Activated naive CD4-positive, alpha-beta T cell treated with anti-CD3 and anti-CD28 coated beads, Interleukin-2, amount 50 U/mL, for 72 hours (primary cell): ENCODE measurements at places on chromosomes 2 and 18.

DNA sequence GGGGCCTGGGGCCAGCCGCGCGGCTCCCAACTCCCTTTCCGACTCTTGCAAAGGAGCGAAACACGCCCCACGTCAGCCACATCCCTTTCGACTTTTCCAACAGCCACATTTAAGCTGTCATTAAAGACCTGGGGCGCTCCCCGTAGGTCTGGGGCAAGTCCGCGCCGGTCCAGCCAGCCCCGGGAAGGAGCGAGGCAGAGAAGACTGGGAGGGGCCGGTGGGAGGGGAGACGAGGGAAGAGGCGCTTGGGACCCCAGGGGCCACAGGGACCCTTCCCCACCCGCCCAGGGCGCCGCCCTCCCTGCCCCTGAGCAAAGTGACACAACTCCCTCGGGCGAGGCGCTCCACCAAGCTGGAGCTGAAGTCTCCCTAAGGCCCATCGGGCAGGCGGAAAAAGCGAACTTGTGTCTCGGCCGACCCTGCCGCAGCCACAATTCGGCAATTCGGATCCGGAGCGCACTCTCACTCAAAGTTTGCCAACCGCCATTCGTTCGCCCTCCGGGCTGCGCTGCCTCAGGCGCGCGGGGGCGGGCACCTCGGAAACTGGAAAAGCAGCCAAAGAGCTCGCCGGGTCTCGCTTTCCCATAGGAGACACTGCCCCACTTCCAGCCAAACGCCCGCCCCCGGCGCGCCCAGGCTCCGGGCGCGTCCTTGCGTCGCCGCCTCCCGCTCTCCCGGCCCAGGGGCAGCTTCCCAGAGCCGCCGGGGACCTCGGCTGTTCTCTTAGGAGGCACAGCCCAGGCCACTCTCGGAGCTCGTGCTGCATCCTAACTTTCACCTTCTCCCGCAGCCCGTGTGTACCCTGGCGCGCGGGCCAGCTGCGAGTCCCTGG lies 1.1 kb upstream of the KCTD1 start:
- DNase-seq, result peak; percentile 22

GRCh38 chr2:131143803-131144202 lies 38.7 kb downstream of the PLEKHB2 start:
- DNase-seq, result no peak

- DNase-seq, result no peak
Observed at GRCh38 chr2:216206821-216207220, 97.7 kb downstream of the XRCC5 start.

GRCh38 chr18:27181726-27182125 lies 3.4 kb downstream of the CHST9 start:
- DNase-seq, result no peak

DNA sequence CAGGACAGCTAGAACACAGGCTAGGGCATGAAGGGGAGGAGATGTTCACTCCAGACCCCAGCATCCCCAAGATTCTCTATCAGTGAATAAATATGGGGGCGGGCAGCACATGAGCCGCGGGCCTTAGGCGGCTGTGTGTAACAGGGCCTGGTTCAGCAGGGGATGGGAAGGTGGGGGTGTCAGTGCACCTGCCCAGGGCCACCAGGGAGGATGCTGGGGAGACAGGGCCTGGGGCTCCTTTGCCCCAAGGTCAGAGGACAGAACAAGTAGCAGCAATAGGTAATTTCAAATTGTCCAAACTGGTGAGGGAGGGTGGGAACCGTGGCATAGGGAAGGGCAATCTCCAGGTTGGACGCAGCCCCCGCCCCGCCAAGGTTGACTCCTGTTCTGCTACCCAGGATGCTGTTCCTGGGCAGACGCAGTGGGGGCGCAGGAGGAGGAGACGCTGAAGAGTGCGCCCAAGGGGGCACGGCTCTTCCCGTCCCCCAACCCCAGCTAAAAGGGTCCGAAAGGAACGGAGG lies 16.2 kb downstream of the CYP26B1 start:
- peak; percentile 18 for DNase-seq

GRCh38 chr2:14535156-14535555 lies 97.4 kb upstream of the LRATD1 start:
- DNase-seq, result no peak

- DNase-seq, result no peak
Observed at GRCh38 chr2:227439214-227439613, 32.7 kb upstream of the AGFG1 start.

DNA sequence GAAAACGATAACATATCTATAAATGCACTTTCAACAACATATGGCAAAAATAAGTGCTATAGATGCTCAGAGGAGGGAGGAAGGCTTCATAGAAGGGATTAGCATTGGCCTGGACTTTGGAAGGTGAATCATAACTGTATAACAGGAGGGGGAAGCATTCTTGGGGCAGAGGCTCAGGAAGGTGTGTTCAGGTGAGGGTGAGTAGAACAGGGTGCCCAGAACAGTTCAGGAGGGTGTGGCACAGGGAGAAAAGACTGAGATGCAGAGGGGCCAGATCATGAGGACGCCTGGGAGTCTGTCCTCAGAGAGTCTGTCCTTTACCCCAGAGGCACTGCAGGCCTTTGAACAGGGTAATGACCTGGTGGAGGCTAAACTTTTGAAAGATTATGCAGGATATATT lies 29.3 kb upstream of the MEP1B start:
- no peak for DNase-seq

DNA sequence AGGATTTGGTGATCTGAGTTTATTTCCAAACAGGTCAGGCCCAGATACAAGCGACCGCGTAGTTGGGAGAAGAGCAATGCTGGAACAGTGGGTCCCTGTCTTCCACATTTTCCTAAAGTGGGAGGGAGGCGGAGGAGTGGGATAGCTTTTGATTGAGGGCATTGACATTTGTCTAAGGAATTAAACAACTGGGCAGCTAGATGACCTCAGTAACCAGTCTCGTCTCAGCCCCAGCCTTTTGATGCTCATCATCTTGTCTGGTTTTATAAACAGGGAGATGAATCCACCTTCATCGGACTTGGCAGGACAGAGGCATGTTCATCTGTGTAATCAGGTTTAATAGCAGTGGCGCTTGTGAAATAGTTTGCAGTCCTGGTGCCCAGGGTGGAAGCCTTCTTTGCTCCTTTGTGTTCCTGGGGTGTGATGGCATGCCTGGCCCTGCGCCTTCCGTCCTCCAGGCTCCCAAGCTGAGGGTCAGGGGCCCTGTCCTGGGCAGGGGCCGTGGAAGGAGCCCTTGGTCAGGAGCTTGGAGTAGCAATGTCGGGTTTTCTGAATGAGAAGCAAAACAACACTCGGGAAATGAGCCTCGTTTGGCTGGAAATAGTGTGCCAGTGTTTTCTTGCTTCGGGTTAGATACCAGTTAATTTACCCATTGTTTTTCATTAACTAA lies 193.8 kb downstream of the FAM210A start:
- DNase-seq, result no peak

- no peak for DNase-seq
Observed at GRCh38 chr2:152421521-152422370, 86.8 kb downstream of the FMNL2 start.
